ENCODE measurements at places on chromosomes 5 and 9.

DNA sequence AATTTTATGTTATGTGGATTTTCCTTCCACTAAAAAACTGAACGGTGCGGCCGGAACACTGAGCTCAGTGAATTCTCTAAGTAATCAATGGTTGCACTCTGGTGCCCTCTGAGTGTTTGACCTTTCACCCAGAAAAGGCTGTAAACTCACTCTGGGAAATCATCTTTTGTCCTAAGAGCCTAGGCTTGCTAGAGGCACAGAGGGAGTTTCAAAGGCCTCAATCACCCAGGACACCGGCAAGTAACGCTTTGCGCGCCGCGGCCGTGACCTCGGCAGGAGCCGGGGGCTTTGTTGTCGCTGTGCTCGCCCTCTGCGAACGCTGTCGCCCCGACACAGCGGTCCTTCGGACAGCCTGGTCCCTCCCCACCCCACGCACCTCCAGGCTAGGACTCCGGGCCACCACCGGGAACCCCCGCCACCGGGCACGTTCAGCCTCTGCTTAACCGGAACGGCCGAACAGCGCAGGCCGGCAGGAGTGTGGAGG lies 703 bp downstream of the ISCA1 start:
- DNase-seq = no peak

GRCh38 chr5:36743891-36744772 lies 132.4 kb upstream of the NIPBL start:
- no peak for DNase-seq

DNA sequence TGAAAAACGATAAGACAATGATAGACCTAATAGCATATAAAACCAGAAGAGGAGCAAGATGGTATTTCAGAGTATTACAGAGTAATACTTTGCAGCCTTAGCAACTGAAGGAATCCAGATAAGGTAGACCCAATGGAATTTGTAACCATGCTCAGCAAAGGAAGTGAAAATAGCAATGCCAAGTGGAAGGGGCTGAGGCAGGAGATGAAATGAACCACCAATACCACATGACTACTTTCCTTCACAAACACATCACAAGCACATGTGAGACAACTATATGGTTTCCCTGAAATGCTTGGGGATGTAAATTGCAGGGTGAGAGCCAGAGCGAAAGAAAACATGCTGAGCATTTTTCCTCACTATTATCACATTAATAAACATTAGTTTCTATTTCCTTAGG lies 79.8 kb upstream of the MELK start:
- DNase-seq = no peak

DNA sequence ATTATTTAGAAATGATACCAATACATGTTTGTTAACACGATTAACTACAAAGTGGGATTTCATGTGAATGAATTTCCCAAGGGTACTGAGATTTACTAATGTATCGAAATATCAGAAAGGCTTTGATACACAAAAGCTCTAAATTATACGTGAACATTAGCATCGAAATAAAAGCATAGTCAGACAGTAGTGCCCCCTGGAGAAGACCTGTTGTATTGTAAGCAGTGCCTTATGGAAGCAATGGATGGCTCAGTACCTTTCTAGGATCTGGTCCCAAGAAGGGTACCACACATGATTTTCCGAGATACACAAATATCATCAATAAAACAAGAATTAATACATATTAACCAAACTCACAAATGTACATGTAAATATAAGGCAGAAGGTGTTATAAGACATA lies 153.8 kb downstream of the CDH12 start:
- DNase-seq = no peak
